ENCODE measurements at places on chromosomes 12 and 14.

DNA sequence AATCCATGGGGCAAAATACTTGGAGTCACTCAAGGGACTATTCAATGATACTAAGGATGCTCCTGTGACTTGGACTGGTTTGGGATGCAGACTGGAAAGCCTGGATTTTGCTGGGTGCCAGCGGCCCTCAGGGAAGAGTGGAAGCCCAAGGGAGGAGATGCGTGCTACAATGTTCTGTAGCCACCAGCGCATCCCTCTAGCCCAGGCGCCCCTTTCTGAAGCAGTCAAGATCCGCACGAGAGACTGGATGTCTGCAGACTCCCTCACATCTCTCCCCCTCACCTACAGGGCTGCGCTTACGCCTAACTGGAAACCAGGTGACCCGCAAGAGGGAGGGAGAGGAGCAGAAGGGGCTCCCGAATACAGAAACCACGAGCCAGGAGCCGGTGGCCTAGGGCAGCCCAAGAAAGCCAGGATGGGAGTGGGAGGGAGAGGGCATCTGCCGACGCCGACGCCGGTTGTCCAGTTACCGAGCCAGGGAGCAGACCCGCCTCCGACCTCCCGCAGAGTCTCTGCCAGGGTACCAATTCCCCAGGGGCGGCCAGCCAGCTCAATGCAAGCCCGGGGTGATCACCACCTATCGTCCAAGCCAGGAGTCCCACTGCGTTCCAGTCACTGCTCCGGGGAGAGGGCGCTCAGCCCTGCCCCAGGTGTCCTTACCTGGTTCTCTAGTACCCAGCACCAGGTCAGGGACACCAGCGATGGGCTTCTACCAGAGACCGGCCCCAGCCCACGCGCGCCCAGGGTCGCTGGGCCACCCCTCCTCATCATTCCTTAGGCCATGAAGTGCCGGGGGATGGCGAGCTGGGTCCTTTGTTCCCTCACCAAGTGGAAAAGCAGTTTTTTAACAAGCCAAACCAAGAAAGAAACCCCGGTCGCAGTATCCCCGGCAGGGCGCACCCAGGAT lies 1.2 kb downstream of the NTN4 start:
- DNase-seq: no peak

DNA sequence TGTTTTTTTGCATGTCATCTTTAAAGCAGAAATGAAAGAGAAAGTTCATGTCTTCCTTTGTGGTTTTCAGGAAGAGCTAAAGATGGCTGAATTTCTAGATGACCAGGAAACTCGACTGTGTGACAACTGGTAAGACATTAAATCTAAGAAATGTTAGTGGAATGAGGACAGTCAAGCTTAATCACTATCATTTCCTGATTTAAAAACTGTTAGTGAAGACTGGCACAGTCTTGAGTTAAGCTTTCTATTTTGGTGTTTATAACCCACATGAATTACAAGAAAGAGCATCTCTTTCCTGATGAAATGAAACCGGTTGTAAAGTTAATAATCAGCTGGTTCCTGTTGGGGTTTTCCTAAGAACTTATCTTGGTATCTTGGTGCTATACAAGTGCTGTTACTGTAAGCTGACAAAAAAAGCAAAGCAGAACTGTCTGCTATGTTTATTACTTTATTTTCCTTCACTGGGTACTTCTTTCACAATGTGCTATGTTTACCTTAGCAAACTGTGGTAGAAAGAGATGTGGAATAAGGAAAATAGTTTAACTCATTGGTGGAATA lies 5.2 kb downstream of the TRAFD1 start:
- no peak for DNase-seq

DNA sequence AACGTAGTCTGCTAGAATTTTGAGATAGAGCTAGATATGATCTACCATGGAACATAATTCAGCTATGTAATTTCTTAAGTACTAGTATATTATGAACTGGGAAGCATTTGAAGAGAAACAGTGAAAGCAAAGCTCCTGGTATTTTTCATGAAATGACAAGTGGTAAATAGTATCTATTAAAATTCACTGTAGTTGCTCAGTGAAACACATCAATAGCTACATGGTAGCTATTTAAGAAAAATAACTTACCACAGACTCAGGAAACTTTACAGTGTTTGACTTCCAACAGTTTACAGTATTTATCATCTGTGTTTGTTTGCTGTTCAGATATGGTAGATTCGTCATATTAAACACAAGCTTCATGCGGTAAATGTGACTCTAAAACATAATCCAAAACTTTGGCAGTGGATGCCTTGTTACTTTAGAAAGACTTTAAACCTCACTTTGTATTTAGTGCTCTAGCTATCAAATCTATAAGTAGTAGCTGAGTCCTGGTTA lies 25.2 kb downstream of the WNK1 start:
- DNase-seq: no peak

DNA sequence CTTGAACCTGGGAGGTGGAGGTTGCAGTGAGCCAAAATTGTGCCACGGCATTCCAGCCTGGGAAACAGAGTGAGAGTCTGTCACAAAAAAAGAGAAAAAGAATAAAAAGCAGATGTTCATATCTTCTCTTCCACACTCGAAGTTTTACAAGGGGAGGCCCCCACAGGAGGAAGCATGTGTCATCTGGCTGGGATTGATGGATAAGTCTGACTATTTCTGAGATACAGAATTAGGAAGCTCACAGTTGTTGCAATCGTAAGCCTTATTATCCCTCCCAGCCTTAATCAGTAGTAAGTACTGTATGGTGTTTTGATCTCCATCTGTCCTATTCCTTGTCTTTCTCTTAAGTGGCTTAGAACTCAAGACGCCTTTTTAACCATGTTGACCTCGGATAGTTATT lies 31.9 kb upstream of the RASSF8 start:
- DNase-seq: no peak
